Gastroesophageal sphincter (tissue), 4 donors: ENCODE measurements at places on chromosomes 1 and 21.

DNA sequence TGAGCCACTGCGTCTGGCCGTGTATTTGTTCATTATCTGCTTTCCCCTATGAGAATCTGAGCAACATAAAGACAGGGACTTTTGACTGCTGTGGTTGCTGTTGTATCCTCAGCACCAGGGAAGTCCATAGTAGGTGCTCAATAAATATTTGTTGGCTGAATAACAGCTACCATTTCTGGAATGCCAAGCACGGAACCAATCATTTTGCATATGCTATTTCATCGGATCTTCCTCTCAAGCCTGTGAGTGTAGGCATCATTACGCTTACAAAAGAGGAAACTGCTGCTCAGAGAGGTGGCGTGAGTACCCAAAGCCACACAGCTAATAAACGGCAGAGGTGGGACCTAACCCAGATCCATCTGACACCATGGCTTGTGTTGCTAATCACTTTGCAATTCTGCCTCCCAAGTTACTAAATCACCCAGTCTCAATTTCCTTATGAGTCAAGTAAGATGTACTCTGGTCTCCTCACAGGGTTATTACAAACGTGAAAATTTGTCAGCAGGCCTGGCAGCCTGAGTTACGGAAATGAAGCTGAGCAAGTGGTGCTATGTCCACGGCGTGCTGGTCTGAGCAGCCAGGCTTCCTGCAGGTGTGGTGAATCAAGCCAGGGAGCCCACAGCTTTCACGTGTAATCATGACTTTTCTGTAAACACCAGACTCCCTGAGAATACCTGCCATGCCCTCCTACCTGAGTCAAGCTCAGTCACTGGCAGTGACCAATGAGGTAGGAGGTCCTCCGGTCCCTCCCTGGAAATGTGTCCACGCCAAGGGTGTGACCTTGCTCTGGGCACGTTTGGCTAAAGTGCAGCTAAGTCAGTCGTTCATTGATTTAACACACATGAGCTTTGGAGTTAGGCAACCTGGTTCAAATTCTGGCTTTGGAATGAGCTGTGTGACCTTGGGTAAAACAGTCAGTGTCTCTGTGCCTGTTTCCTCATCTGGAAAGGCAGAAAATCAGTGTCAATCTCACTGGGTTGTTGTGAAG lies 4.8 kb upstream of the RHCE start:
- H3K4me1 ChIP-seq: peaks cover 9% of the 10 kb centered on the region
- H3K36me3 ChIP-seq: no peaks in the 10 kb centered on the region
- no peaks in the 10 kb centered on the region for H3K27me3 ChIP-seq
- no peak for ATAC-seq
- H3K4me3 ChIP-seq: no peak overlapping the region
- H3K27ac ChIP-seq: no peak overlapping the region

- no peak overlapping the region for H3K4me3 ChIP-seq
- H3K27me3 ChIP-seq: no peaks in the 10 kb centered on the region
- H3K27ac ChIP-seq: peak overlapping the region; percentile 29
- H3K36me3 ChIP-seq: no peaks in the 10 kb centered on the region
Measured at GRCh38 chr1:40396420-40396819, 22.9 kb downstream of the SMAP2 start.

- H3K4me1 ChIP-seq: peaks cover 6% of the 10 kb centered on the region
- peak; percentile 20 for ATAC-seq
- no peak overlapping the region for H3K27ac ChIP-seq
- H3K36me3 ChIP-seq: no peaks in the 10 kb centered on the region
Measured at GRCh38 chr1:43545695-43546387, 15.2 kb downstream of the PTPRF start.

DNA sequence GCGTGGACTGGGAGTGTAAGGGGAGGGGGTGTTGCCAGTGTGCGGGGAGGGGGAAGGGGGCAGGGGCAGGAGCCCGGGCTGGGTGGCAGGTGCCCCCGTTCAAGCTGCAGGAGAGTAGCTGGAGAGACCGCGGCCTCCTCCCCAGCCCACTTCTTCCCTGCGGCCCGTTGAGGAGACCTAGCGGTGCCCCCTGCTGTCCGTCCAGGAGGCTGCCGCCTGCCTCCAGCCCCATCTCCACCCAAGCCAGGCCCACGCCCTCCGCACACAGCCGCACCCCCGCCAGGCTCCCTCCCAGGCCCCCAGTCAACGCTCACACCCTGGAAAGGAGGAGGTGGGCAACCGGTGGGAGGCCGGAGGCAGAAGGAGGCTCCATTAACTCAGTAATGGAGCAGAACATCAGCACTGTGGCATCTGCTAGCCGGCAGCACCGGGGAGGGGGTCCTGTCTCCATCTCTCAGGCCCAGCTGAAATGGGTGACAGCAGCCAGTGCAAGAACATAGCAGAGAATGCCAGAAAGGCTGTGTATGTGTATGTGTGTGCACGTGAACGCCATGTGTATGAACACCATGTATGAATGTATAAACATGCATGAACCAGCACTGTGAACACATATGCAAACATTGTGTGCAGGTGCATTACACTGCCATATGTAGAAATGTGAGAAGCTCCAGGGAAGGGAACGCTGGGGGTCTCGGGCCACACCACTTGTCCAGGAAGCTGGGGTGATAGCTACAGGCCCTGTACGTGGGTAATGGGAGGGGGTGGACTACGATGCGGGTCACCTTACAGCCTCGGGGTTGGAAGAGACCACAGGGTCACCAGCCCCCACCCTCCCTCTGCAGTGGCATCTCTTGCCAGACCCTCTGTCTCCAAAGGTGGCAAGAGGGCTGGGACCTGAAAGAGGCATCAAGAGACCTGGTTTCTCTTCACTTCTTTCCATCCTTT lies 84.6 kb downstream of the SYT2 start:
- peaks cover 14% of the 10 kb centered on the region for H3K27me3 ChIP-seq
- H3K36me3 ChIP-seq: no peaks in the 10 kb centered on the region
- H3K4me1 ChIP-seq: no peaks in the 10 kb centered on the region
- no peak overlapping the region for H3K4me3 ChIP-seq
- H3K27ac ChIP-seq: no peak overlapping the region

GRCh38 chr1:41501581-41501980 lies 17.1 kb upstream of the EDN2 start:
- H3K27ac ChIP-seq: no peak overlapping the region
- H3K4me3 ChIP-seq: no peak overlapping the region
- H3K36me3 ChIP-seq: no peaks in the 10 kb centered on the region
- H3K27me3 ChIP-seq: no peaks in the 10 kb centered on the region
- peaks cover 17% of the 10 kb centered on the region for H3K4me1 ChIP-seq

- H3K36me3 ChIP-seq: no peaks in the 10 kb centered on the region
- H3K27me3 ChIP-seq: no peaks in the 10 kb centered on the region
- no peak overlapping the region for H3K4me3 ChIP-seq
Measured at GRCh38 chr1:74180490-74180889, 17.5 kb downstream of the LRRIQ3 start.

- H3K27me3 ChIP-seq: no peaks in the 10 kb centered on the region
- ATAC-seq: peak; percentile 71
- peak overlapping the region; percentile 14 for H3K4me3 ChIP-seq
- peaks cover 3% of the 10 kb centered on the region for H3K4me1 ChIP-seq
Measured at GRCh38 chr21:42721341-42721824, 68.0 kb downstream of the PDE9A start.

- H3K36me3 ChIP-seq: no peaks in the 10 kb centered on the region
- peaks cover 99% of the 10 kb centered on the region for H3K27me3 ChIP-seq
- H3K27ac ChIP-seq: no peak overlapping the region
- no peak for ATAC-seq
- H3K4me3 ChIP-seq: no peak overlapping the region
Measured at GRCh38 chr1:37753473-37754321, 11.2 kb downstream of the EPHA10 start.

- H3K36me3 ChIP-seq: no peaks in the 10 kb centered on the region
- no peak overlapping the region for H3K4me3 ChIP-seq
- H3K27me3 ChIP-seq: peaks cover 64% of the 10 kb centered on the region
Measured at GRCh38 chr1:22236166-22236565, 93.3 kb upstream of the WNT4 start.

- H3K27me3 ChIP-seq: no peaks in the 10 kb centered on the region
- ATAC-seq: no peak
Measured at GRCh38 chr21:45282283-45283034, 5.2 kb downstream of the POFUT2 start.

GRCh38 chr1:119139857-119140176 lies 636 bp downstream of the WARS2 start:
- H3K4me3 ChIP-seq: peak overlapping the region; percentile 91
- H3K4me1 ChIP-seq: peaks cover 11% of the 10 kb centered on the region
- H3K27me3 ChIP-seq: no peaks in the 10 kb centered on the region
- ATAC-seq: peak; percentile 10
- peak overlapping the region; percentile 98 for H3K27ac ChIP-seq

DNA sequence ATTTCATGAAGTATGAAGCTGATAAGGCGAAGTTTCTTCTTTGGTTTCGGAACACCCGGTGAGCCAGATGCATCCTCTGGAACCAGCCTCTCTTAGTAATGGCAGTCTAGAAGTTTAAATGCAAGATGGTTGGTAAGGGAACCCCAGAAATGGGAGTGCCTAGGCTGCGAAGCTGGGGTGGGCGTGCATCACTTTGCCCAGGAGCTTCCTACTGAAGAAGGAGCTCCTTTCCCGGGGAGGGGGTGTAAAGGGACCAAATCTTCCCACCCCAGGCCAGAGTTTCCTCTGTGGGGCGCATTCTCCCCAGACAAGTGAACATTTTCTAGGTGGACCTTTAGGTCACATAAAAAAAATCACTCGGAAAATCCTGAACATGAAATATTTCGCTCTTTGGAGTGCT lies 4.4 kb downstream of the TFF2 start:
- ATAC-seq: no peak
- H3K27ac ChIP-seq: no peak overlapping the region
- H3K36me3 ChIP-seq: no peaks in the 10 kb centered on the region
- peaks cover 36% of the 10 kb centered on the region for H3K27me3 ChIP-seq
- H3K4me3 ChIP-seq: no peak overlapping the region

DNA sequence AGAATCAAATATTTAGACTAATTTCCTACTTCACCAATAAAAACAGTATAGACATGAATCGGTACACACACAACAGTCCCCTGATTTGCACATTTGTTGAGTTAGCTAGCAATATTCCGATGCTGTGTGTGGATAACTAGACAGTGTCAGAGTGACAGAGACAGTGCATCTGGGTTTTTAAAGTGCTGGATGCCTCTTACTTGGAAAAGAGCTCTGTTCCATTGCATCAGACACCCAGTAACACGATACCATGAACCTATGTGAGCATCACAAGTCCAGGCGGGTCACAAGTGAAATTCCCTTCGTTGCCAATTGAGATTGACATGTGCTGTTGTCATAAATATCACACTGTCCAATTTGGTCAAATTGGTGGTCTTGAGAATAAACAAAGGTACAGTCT lies 82.0 kb upstream of the ESRRG start:
- no peak for ATAC-seq
- no peaks in the 10 kb centered on the region for H3K27me3 ChIP-seq
- no peaks in the 10 kb centered on the region for H3K36me3 ChIP-seq
- no peaks in the 10 kb centered on the region for H3K4me1 ChIP-seq
- no peak overlapping the region for H3K4me3 ChIP-seq

- H3K36me3 ChIP-seq: no peaks in the 10 kb centered on the region
- H3K27ac ChIP-seq: no peak overlapping the region
- ATAC-seq: peak; percentile 85
- no peaks in the 10 kb centered on the region for H3K4me1 ChIP-seq
- H3K27me3 ChIP-seq: no peaks in the 10 kb centered on the region
Measured at GRCh38 chr1:151934048-151934493, 24.8 kb upstream of the THEM4 start.

GRCh38 chr1:204751883-204752687 lies 66.5 kb upstream of the LRRN2 start:
- ATAC-seq: no peak
- H3K4me1 ChIP-seq: no peaks in the 10 kb centered on the region
- H3K27ac ChIP-seq: no peak overlapping the region
- no peak overlapping the region for H3K4me3 ChIP-seq
- no peaks in the 10 kb centered on the region for H3K36me3 ChIP-seq

GRCh38 chr1:146039844-146040194 lies 18.3 kb upstream of the HJV start:
- H3K36me3 ChIP-seq: no peaks in the 10 kb centered on the region
- H3K27me3 ChIP-seq: no peaks in the 10 kb centered on the region
- H3K4me1 ChIP-seq: no peaks in the 10 kb centered on the region
- no peak for ATAC-seq
- H3K4me3 ChIP-seq: peak overlapping the region; percentile 67
- peak overlapping the region; percentile 92 for H3K27ac ChIP-seq

- ATAC-seq: peak; percentile 67
- no peak overlapping the region for H3K27ac ChIP-seq
- no peaks in the 10 kb centered on the region for H3K36me3 ChIP-seq
Measured at GRCh38 chr1:30763651-30764248, 6.2 kb upstream of the LAPTM5 start.

GRCh38 chr1:67390041-67390887 lies 39.9 kb downstream of the SERBP1 start:
- H3K27me3 ChIP-seq: no peaks in the 10 kb centered on the region
- ATAC-seq: no peak
- H3K4me3 ChIP-seq: no peak overlapping the region
- H3K27ac ChIP-seq: no peak overlapping the region

- H3K27ac ChIP-seq: no peak overlapping the region
- no peak for ATAC-seq
- H3K36me3 ChIP-seq: no peaks in the 10 kb centered on the region
- no peaks in the 10 kb centered on the region for H3K27me3 ChIP-seq
Measured at GRCh38 chr1:158098256-158098655, 82.4 kb upstream of the CD1D start.

- no peaks in the 10 kb centered on the region for H3K4me1 ChIP-seq
- no peak overlapping the region for H3K4me3 ChIP-seq
Measured at GRCh38 chr1:74830766-74831165, 97.8 kb downstream of the TYW3 start.

- H3K4me1 ChIP-seq: no peaks in the 10 kb centered on the region
- H3K36me3 ChIP-seq: no peaks in the 10 kb centered on the region
- H3K4me3 ChIP-seq: no peak overlapping the region
- no peaks in the 10 kb centered on the region for H3K27me3 ChIP-seq
- H3K27ac ChIP-seq: no peak overlapping the region
- no peak for ATAC-seq
Measured at GRCh38 chr1:192887426-192887825, 78.6 kb downstream of the RGS2 start.

- no peak for ATAC-seq
- no peaks in the 10 kb centered on the region for H3K36me3 ChIP-seq
- peaks cover 3% of the 10 kb centered on the region for H3K4me1 ChIP-seq
- no peaks in the 10 kb centered on the region for H3K27me3 ChIP-seq
Measured at GRCh38 chr1:147171399-147172167, 687 bp downstream of the PRKAB2 start.

DNA sequence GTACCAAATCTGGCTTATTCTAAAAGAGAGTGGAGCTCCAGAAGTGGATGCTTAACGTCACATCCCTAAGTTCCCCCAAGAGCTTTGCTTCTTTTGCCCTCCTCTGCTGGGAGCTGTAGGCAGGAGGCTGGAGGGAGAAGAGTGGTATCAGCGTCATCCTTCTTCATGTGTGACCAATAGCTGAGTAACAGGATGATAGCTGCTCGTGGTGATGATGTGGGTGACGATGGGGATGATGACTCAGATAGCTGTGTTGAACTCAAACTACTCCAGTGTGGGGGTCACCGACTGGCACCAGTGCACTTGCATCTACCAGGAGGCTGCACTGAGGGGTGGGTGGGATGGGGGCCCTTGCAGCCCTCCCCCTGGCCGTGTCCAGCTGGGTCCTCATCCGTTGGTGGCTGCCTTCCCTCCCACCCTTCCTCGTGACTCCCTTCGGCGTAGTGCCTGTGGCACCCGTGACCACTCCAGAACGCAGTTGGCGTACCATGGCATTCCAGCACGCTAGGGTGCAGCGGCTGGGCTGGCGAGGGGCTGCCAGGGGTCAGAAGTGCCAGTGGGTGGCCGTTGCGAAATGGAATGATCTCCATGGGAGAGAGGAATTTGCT lies 1.1 kb downstream of the IGFN1 start:
- no peak overlapping the region for H3K27ac ChIP-seq
- H3K27me3 ChIP-seq: peaks cover 21% of the 10 kb centered on the region
- H3K36me3 ChIP-seq: no peaks in the 10 kb centered on the region
- ATAC-seq: no peak
- H3K4me3 ChIP-seq: no peak overlapping the region
- no peaks in the 10 kb centered on the region for H3K4me1 ChIP-seq
